ENCODE measurements at places on chromosomes 4 and X. TPM values are rescaled to one million over a fixed set of nuclear protein-coding genes. Genes with fewer than 3 reads are reported as not detected.

DNA sequence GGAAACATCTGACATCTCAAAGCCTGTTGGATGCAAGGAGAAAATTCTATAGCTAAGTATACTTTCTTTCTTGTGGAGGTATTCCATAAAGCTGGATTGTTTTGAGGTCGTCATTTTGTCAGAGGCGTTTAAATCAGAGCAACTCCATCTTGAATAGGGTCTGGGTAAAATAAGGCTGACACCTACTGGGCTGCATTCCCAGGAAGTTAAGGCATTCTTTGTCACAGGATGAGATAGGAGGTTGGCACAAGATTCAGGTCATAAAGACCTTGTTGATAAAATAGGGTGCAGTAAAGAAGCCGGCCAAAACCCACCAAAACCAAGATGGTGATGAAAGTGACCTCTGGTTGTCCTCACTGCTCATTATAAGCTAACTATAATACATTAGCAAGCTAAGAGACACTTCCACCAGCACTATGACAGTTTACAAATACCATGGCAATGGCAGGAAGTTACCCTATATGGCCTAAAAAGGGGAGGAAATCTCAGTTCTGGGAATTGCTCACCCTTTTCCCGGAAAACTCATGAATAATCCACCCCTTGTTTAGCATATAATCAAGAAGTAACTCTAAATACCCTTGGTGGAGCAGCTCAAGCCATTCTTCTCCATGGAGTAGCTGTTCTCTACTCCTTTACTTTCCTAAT lies 11.9 kb downstream of the HSD17B13 start:
- ATAC-seq: no peak

- no peak for ATAC-seq
Observed at GRCh38 chr4:92387459-92388069, 83.8 kb downstream of the GRID2 start.

DNA sequence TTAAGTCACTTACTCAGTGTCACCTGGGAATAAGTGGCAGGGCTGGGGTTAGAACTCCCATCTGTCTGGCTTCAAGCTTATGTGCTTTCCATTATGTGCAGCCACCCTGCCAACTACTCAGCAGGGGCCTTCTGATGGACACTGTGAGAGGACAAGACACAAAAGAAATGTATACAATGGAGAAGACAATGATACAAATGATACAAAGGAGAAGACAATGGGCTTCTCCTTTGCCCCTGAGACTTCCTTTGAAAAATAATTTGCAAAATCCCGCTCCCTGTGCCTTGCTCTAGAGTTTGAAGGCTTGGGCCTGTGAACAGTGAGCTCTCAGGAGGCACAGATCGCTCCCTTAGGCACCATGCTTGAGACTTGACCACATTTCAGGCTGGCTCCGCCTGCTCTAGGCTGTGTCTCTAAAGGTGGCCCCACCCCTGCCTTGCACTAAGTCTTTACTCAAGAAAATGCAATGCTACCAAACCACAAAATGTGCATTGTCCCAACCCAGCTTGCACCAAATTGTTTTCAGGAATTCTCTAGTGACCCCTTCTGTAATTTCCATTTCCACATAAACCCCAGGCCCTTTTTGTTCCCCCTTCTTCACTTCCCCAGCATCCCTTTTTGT lies 27.1 kb upstream of the STX18 start:
- ATAC-seq: no peak

DNA sequence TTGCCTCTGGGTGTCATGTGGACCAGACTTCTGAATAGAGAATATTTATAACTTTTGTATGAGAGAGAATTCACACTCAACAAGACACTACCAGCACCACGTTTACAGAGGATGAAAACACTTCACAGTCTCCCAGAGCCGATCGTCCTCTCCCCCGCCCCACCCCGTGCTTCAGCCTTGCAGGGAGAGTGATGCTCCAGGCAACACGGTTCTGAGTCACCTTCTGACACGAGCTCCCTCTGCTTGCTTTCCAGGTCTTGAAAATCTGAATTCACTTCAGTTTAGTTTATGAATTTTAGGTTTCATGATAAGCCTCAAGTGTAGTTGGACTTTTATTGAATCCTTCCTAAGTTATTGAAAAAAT lies 59.8 kb downstream of the CPLX1 start:
- no peak for ATAC-seq

- ATAC-seq: peak; percentile 43
Observed at GRCh38 chrX:45851434-45851991, 650.8 kb upstream of the DIPK2B start.

GRCh38 chr4:38738940-38739803 lies 43.6 kb downstream of the TLR10 start:
- no peak for ATAC-seq

- ATAC-seq: no peak
Observed at GRCh38 chrX:141668371-141668770, 30.2 kb downstream of the SPANXD start.

DNA sequence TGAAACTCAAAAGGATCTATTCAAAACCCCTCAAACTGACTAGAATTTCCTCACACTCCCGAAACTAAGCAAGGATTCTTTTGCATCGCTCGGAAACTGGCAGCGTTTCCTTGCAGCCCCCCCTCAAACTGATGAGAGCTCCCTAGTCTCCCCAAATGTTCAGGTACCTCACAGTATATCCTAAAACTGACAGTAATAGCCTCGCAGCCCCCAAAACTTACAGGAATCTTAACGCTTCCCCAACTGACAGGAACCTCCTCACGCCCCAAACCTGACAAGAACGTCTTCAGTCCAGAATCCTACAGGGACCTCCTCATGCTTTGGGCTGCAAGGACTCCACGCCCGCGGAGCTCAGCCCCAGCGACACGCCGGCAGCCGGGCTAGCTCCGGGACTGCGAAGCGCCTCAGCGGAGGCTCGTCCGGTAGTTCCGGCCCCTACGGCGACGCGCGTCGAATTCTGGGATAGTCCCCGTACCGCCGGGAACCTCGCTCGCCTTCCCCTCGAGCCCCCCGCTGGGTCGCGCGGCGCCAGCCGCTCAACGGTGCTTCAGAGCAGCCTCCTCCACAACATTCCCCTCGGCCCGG lies 640 bp downstream of the PHF8 start:
- peak; percentile 20 for ATAC-seq

- no peak for ATAC-seq
Observed at GRCh38 chr4:8648296-8648695, 55.7 kb downstream of the CPZ start.

- no peak for ATAC-seq
Observed at GRCh38 chr4:147639388-147639787, 22.2 kb downstream of the TMEM184C start.

GRCh38 chrX:40380655-40381488 lies 199.9 kb upstream of the ATP6AP2 start:
- ATAC-seq: no peak

GRCh38 chr4:172818901-172819300 lies 349.7 kb upstream of the GALNT7 start:
- no peak for ATAC-seq

DNA sequence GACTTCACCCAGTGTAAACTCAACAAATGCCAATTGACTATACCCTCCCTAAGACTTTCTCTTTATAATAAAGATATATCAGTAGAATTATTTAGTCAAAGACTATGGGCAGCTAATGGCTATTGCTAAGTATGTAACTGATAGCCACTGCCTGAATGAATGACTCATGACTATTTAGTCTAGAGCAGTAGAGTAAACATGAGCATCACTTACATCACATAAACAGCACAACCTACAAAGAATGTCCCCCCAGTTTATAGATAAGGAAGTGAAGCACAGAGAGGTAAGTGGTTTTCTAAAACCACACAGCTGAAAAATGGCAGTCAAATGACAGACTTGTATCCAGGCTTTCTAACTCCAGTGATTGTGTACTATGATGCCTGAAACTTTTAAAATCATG lies 507.0 kb downstream of the PPARGC1A start:
- no peak for ATAC-seq

DNA sequence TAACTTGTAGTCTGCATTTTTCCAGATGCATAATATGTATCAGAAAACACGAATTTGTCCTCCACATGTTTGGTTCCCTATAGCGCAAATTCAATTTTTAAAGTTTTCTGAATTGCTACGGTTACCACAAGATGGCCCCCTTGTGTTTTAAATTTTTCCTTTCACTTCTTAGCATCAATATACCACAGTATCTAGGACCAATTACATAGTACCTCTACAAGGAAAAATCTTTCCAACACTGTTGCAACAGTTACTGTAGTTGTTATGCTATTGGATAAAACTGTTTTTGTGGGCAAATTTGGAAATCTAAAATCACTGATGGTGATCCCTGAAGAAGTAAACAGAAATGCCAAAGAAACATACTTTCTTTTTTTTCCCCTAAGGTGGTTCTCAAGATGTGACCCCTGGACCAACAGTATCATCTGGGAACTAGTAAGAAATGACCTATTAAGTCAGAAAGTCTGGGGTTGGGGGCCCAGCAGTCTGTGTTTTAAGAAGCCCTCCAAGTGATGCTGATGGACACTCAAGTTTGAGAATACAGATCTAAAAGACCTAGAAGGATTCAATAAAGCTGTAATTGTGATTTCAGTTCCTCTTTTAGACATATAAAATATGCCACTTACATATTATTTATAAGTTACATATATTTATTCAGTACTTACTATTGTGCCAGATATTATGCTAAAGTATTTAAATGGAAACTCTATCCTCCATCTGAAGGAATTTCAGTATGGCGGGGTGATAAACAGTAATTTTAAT lies 3.1 kb downstream of the ZGRF1 start:
- ATAC-seq: no peak

- peak; percentile 81 for ATAC-seq
Observed at GRCh38 chrX:11386001-11386523, 92.8 kb downstream of the AMELX start.

- ATAC-seq: no peak
Observed at GRCh38 chrX:154494715-154495114, 4.3 kb upstream of the SLC10A3 start.

DNA sequence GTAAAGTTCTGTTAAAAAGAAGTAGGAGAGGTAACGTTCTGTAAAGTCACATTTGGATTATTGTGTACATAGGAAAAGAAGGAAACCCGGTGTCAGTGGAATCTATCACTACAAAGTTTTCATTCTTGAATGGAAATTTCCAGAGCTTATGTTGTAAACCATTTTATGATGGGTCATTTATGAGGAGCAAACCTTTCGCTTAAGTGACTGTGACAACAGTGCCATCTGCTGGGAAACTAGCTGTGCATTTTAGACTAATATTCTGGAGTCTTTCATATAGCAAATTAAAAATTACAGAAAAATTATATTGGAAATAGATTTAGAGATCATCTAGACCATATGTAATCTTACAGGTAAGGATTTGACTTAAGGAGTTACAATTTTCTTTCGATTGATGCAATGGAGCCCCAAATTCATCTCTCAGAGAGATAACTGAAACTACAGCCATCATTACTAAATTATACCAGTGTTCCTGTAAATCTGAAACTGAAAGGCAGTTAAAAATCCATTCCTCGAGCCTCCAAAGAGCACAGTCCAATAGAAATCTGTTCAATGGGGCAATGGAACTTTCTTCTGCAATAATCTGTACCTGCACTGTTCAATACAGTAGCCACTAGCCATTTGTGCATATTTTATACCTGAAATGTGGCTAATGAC lies 26.9 kb downstream of the ASB9 start:
- no peak for ATAC-seq

DNA sequence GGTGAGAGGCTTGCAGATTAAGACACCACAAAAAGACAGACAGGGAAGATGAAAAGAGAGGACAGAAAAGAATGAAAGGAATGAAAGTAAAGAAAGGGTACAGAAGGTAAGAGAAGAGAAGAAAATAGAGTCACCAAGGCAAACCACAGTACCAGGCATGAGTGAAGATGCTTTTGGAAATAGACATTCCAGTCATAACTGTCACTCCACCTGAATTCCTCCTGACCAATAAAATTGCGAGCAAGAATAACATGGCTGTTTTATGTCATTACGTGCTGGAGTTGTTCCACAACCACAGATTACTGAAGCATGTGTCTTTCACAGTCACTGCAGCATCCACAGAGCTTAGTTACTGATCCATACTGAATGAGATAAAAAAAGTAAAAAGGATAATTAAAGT lies 864.9 kb upstream of the SLIT2 start:
- ATAC-seq: no peak

DNA sequence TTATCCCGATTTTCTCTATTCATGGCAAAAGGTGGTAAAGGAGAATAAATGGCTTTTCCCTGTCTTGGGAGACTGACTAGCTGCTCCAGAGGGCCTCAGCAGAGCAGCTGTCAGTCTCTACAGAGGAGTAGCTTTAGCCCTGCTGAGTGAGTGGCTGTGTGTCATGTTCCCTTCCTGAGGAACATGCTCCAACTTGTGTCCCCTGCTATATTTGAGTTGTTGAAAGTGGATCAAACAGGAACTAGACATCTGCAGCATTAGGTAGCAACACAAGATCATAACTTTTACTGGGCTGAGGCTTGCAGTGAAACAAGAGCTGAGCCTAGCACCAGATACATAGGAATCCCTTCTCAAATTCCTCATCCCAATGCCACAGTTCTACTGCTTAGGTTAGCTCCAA lies 26.7 kb upstream of the PLAC1 start:
- ATAC-seq: no peak

- no peak for ATAC-seq
Observed at GRCh38 chr4:123553279-123553678, 156.7 kb downstream of the SPRY1 start.

GRCh38 chr4:141802333-141802732 lies 165.9 kb downstream of the IL15 start:
- ATAC-seq: no peak

DNA sequence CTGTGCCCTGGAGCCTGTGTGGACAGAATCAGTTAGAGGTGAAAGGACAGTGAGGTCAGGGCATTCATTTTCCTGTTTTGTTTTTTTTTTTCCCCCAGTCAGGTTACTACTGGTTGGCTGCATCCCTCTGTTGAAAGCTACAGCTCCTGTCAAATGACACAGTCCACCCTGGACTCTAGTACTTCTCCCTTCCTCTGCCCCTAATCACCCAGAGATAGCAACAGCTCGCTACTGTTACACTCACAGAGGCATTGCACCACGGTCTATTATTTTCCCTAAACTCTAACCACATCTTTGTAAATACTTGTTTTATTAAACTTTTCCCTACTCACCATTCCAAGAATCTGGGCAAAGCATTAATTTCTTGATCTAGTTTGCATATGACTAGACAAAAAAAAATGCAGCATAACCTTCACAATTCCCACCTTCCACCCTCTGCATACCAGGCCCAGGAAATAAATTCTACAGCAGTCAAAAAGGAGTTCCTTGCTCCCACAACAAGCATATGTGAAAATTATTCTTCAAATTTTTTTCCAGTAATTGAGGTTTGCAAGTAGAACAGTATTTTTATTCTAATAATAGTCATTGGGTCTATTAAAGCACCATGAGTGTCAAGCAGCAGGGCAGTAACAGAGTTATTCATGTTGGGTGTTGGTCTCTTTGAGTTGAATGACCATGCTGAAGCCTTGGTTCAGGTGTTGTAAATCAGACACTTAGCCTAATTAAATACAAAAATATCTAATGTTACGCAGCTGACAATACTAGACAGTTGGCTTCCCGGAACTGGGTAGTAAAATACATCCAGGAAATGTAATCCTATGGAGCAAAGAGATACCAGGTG lies 329.2 kb downstream of the INPP4B start:
- no peak for ATAC-seq

SPIN2B gene
- 7.4 TPM for total RNA-seq

UGT2B11 gene
- not detected for total RNA-seq

MAGEE2 gene
- not detected for total RNA-seq

GAGE12H gene
- not detected for total RNA-seq

POF1B gene
- total RNA-seq: 0.66 TPM

KLF8 gene
- total RNA-seq: 14.8 TPM

DDX53 gene
- total RNA-seq: not detected
